ENCODE measurements at places on chromosomes 7 and 10.
A peak's percentile ranks its signal among the peaks of the same experiment; 100 is the strongest.

DNA sequence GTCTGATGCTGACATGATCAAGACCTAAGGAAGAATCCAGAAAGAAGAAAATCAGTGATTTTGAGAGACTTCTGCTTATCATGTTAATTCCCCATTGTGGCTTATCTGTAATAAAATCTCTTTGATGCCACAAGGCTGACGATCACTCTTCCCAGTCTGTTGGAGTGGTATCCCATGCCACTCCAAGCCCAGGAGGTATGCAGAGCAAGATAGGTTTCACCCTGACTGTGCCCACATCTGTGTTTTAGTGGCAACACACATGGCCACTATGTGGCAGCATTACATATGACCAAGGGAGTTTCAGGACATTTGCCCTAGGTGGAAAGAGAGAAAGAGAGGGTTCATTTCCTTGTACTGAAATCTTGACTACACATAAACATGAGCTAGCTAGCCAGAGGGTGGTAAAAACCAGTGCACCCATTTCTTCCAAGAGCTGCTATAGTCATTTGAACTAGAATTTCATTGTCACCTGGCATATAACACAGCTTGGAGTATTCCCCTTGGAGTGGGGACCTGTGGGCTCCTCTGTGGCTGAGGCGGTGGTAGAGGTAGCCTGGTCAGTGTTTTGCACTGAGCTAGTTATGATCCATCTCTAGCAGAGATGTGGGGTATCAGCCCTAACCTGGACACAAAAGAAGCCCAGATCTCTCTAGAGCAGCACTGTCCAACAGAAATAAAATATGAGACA, 20.8 kb downstream of the LAMB4 start:
- DNase-seq = no peak

- no peak for DNase-seq
These were observed 63.5 kb downstream of the RABGEF1 start for GRCh38 chr7:66804001-66804400.

DNA sequence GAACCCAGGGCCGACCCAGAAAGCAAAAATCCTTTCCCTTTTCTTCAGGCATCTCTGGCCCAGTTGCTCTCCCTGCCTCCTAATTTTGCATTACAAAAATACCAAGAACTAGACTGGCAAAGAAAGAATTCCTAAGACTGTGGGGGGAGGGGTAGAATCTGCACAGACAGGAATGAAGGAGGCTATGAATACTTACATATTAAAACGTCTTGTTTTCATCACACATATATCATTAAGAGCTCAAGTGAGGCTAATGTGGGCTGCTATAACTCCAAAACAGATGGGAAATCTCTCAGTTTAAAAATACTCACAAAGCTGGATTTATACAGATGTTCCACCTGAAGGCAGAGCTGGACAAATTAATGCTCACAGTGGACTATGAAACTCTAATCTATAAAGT, 29.2 kb upstream of the MKX start:
- DNase-seq = no peak

DNA sequence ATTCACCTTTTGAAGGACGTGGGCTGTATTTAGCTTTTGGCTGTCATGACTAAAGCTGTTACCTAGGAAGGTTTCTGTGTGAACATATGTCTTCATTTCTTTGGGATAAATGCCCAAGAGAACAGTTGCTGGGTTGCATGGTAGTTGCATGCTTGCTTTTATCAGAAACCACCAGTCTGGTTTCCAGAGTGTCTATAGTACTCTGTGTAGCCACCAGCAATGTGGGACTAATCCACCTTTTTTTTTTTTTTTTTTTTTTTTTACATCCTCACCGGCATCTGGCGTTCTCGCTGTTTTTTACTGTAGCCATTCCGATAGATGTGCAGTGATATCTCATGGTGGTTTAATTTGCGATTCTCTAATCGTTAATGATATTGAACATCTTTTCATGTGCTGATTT, 297.8 kb downstream of the SDK1 start:
- DNase-seq = no peak

DNA sequence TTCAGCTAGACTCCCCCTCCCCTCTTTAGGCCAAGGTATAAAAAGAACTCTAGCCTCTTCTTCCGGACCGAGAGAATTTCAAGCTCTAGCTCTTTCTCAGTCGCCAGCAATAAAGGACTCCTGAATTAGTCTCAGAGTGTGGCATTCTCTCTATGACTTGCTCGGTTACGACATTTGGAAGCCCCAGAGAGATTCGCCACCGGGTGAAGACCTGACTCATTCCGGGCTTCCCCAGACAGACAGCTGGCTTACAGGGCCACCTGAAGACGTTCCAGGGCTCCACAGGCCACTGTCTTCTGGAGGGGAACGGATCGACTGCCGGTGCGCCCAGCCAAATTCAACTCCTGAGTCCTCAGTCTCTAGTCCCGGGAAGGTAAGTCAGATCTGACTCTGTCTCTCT, at the start of gene AKR1B15:
Gene AKR1B15, plus strand, starts transcription at position 234 of the 400 bp plus-strand sequence. CDS start 15,510 bp downstream, outside the sequence.
- DNase-seq = no peak

DNA sequence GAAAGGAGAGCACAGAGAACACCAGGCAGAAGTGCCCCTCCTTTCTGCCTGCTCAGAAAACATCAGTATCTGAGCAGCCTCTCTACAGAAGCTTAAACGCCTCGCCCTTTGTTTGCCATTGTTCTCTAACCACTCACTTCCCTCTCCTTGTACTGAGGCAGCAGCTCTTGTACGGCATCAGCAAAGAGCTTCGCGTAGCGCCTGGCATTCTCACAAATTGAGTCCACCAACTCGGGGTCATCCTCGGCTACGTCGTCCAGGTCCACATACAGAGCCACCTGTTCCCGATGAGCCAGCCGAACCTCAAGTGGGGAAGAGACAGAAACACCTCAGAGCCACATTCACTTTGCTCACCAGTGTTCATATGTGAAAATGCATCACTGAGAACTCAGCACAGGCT, 1.7 kb downstream of the MCM7 start:
- DNase-seq = no peak

GRCh38 chr7:151497306-151497871, 22.3 kb downstream of the RHEB start:
- DNase-seq = no peak

DNA sequence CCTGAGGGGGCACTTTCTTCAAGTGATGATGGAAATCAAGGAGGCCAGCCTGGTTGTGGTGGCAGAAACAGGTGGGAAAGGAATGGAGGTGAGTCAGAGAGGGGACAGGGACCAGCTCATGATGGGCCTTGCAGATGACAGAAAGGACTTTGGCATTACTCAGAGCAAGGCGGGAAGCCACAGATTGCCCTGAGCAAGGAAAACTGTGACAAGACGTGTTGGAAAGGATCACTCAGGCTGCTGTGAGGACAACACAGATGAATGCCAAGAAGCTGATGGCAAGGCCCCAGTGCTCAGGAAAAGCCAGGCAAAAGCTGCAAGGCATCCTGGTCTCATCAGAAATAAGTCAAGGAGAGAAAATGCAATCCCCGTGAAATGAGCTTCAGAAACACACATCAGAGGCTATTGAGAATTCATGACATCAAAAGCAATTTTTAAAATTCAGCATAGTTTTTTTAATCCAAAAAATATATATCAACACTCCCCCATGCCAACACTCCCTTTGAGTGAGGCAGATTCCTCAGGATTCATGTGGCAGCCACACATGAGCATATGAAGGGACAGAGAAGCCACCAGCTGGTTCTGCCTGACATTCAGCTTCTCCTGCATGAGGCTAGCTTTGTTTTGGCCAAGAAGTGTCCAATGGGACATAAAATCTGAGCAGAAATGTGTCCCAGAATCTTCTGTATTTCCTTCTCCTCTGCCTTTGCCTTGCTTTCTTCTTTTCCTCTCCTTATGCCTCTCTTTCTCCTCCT, 244.5 kb upstream of the MYO3A start:
- DNase-seq = no peak

DNA sequence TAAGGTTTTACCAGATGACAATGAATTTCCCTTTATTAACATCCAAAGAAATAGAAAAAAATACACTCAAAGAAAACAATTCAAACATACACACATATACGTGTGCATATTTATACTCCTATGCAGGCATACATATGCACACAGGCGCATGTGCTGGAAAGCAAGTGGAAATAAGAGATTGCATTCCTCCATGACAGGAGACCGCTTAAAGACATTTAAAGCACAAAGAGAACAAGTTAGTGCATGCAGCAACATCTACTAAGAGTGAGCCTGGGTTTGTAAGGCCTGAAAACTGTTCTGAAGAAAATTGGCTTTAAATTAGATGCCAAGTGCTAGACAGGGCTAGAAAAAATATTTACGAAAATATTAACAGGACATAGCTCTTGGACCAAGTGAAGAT, 40.1 kb upstream of the PPP1R17 start:
- no peak for DNase-seq

DNA sequence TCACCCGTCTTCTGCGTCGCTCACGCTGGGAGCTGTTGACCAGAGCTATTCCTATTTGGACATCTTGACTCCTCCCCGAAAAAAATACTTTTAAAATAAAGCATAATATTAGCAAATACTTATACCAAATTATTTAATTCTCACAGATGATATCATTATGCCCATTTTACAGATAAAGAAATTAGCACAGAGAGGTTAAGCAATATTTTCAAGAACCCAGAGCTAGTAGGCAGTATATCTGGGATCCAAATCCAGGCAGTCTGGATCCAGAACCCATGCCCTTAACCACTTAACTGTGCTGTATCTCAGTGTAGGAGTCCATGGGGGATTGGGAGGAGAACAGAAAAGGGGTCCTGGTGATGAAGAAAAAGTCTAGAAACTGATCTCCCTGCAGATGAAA, 6.1 kb downstream of the IQUB start:
- no peak for DNase-seq

- DNase-seq = no peak
These were observed 497.5 kb upstream of the KLF6 start for GRCh38 chr10:4282496-4282895.

DNA sequence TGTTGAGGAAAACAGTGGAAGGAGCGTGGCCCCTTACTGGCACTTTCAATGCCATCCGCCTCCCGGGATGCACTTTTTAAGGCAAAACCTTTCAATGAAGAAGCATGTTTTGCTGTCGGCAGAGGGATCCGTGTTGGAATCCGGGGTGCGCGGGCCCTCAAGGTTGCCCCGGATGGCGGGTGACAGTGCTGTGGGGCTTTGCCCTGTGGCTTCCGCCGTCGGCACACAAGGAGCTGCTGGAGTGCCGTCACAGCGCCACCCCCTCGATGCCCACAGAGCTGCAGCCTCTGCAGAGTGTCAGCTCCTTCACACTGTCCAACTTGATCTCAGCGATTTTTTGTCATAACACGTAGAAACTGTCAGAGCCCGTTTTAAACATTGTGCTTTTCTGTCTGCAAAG, 59.0 kb downstream of the NKX6-2 start:
- DNase-seq = no peak

GRCh38 chr10:32516567-32517495, 70.9 kb downstream of the CCDC7 start:
- DNase-seq = no peak

DNA sequence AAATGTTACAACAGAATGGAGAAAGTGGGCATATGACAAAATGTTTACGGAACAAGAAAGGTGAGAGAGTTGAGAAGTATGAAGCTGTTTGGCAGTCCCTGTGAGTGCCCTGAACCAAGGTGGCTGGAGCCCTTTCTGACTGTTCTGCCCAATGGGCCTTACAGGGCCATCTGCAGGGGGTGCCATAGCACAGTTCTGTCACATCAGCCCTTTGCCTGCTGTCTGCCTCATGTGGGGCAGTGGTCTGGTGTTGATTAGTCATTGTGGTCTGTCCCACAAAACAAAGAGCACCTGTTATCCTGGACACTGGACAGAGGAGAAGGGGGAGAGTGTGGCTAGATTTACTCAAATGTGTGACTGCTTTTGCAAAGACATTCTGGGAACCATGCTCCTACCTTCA, 51.5 kb upstream of the OSBPL3 start:
- no peak for DNase-seq

- DNase-seq = no peak
These were observed 134.4 kb upstream of the DLX6 start for GRCh38 chr7:96870934-96871333.

DNA sequence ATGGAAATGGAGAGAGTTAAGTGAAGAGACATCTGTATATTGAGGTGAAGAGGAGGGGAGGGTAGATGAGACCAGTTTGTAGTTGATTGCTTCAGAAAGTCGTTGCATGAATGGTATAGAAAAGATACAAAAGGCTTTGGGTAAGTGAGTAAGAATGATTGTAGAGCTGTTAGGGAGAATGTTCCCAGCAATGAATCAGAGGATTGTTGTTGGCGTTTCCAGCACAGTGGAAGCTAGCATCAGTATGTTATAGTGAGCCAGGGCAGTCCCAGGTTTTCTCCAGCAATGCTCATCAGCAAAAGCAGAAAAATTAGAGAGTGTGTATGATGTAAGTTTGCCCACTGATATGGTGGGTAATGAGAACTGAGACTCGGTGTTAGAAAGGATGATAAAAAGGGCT, 15.4 kb upstream of the CDK6 start:
- DNase-seq = no peak

DNA sequence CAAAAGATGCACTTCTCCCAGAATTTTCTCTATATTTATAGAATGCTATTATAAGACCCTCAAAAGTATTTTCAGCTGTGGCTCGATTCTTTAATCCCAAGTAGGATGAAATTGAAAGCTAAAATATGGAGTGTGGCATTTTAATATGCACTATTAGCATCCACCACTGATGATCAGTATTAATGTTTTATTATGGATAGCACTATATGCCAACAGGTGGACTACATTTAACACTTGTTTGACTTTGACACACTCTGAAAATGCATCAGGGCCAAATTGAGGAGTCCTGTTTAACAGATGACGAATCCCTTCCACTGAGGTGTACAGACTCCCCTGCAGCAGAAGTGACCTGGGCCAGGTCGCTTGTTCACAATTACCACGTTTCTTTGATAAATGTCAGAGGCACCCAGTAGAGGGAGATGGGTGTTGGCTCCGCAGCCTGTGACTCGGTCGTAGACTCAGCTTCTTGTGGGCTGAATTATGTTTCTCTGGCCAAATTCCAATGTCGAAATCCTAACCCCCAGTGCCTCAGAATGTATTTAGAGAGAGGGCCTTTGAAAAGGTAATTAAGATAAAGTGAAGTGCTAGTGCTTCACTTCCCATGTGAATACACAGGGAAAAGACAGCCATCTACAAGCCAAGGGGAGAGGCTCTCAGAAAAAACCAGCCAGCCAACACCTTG, 48.1 kb downstream of the WIPF3 start:
- DNase-seq = peak; percentile 68
